ENCODE measurements at places on chromosomes 12 and 14.

DNA sequence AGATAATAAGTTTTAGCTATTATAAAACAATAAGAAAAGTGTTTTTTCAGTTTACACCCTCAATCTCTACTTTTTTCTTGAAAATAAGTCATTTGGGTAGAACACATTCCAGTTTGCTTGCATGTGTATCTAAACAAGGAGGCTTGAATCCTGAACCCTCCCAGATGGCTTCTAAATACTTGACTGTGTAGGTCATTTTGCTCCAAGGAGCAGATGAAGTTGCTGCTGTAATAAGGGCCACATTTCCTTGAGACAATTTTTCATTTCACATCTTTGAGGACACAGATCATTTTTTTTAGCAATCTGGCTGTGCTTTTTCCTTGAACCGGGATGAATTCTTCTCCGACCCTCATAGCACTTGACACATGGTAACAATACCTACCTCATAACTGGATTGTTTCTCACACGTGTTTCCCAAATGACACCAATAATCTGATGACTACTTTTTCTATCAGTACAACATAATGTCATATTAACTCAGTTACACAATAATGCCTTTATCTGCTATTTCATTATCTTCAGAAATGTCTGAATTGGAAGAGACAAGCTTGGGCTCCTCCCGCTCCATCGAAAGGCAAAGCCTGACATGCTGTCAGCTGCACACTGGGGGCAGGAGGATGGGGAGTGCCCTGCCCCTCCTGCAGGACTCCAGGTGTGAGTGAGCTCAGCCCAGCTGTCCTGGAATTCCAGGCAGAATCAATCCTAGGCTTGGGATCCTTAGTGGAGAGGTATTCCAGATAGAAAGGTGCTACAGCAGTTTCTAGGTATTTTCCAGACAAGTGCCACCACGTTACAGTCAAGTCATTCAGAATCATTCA, 30.9 kb downstream of the GPHB5 start:
- no peak for DNase-seq

DNA sequence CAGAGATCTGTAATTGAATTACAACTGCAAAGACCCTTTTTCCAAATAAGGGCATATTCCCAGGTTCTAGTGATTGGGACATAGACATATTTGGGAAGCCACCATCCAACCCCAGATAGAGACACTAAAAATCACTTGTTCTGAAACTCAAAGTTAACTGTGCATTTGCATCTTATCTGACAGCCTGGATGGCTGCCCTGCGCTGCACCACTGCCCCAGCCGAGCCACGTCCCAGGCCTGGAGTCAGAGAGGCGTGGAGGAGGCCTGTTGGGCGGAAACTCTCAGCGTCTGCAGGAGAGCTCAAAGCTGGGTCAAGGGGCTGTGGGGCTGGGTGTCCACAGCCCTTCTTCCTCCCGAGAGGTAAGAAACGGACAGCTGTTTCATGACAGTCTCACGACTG, 124.4 kb downstream of the RIMBP2 start:
- no peak for DNase-seq

- DNase-seq, result no peak
Measured at GRCh38 chr14:41403360-41403759, 203.3 kb upstream of the LRFN5 start.

DNA sequence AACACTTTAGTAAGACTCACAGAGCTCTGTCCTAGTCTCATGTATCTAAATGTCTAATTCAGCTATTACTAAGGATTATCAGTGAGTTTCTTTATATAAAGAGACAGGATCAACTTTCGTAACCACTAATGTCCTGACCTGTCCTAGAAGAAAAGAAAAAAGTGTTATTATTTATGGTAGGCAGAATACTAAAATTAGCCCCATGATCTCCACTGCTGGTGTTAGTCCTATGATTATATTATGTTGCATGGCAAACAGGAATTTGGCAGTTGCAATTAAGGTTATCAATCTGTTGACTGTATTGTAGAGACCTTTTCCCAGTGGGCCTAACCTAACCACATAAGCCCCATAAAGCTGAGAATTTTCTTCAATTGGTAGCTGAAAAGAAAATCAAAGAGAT, 132.9 kb upstream of the DIO2 start:
- no peak for DNase-seq

DNA sequence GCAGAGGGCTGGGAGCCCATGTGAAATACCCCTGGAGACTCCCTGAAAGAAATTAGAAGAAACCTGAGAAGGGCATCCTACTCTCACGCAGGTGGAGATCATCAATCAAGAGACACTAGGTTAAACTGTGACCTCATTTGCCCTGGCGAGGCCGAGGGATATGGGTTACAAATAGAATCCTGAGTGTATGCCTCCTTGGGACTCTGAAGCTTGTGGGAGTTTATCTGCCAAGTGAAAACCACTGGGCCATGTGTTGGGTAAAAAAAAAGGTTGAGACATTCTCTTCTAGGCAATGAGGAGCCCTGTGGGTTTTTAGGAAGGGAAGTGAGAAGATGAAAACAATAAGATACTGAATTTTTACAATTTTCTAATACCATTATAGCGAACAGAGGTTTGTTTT, 160.7 kb upstream of the ARID2 start:
- DNase-seq, result no peak

GRCh38 chr12:49279706-49280159, 14.9 kb downstream of the TUBA1C start:
- no peak for DNase-seq

DNA sequence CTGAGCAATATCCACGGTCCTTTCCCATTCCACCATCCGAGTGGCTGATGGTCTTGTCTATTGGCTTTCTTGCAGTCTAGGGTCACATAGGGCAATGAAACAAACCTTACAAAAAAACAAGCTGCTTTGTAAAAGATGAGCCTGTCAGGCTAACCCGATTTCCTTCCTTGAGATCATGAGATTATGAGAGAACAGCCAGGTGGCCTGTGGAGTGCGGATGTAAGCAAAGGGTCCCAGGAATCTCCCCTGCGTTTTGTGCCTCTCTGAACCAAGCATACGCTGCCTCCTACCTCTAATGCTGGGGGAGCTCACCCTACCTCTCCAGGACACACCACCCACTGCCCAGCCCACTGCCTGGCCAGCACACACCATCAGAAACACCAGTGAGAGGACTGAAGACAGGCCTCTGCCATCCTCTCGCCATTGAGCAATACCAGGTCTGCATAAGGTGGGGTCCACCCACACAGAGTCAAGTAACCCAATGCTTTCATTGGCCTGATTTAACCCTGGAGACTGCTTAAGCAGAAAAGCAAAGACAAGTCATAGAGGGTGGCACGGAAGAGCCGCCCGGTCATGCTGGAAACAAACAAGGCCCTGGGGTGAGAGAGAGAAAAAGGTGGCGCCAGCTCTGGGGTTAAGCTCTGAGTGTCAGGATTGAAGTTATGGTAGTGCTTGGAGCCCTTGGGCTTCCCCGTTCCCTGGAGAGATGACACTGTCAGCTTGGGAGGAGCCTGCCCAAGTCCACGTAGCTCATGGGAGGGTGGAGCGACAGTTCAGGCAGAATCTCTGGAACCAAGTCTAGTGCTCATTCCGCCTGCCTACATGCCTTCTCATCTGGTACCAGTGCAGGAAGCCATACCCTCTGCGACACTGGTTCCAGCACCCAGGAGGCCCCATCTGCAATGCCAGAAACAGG, 46.6 kb downstream of the CALM1 start:
- no peak for DNase-seq

DNA sequence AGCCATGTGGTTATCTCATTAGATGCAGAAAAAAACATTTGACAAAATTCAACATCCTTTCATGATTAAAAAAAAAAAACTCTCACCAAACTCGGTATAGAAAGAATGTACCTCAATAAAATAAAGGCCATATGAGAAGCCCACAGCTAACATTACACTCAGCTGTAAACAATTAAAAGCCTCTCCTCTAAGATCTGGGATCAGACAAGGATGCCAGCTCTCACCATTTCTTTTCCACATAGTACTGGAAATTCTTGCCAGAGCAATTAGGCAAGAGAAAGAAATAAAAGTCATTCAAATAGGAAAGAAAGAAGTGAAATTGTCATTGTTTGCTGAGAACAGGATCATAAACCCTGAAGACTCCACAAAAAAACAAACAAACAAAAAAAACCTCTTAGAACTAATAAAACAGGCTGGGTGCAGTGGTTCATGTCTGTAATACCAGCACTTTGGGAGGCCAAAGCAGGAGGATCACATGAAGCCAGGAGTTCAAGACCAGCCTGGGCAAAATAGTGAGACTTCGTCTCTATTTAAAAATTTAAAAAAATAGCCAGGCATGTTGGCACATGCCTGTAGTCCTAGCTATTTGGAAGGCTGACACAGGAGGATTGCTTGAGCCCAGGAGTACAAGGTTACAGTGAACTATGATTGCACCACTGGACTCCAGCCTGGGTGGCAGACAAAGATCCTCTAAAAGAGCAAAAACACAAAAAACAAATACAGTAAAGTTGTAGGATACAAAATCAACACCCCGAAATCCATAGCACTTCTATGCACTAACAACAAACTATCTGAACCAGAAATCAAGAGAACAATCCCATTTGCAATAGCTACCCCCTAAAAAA, 114.4 kb downstream of the FOXA1 start:
- DNase-seq, result no peak

DNA sequence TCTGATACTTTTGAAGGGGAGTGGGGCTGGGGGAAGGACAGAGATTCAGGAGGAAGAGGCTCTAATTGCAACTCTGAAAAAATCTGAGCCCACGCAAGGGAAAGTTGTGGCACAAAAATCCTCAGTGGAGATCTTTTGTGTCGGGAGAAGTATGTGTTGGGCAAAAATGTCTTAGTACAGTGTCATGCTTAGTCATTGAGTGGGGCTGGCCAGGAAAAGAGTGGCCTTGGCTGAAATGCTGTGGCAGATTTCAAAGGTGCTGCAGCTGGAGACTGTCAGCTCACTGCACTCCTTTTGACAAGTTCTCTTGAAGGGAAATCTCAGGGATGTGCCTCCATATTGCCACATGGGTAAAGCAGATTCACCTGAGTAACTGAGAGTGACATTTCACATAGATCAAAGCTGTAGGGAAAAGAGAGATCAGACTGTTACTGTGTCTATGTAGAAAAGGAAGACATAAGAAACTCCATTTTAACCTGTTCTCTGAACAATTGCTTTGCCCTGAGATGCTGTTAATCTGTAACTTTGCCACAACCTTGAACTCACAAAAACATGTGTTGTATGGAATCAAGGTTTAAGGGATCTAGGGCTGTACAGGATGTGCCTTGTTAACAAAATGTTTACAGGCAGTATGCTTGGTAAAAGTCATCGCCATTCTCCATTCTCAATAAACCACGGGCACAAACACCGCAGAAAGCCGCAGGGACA, 36.0 kb upstream of the GLIPR1 start:
- no peak for DNase-seq
